Dorsolateral prefrontal cortex (tissue), 122 donors: ENCODE measurements at places on chromosomes 4 and X.

- no peak for DNase-seq
These were observed 679.5 kb upstream of the IGFBP7 start for GRCh38 chr4:57789666-57790065.

DNA sequence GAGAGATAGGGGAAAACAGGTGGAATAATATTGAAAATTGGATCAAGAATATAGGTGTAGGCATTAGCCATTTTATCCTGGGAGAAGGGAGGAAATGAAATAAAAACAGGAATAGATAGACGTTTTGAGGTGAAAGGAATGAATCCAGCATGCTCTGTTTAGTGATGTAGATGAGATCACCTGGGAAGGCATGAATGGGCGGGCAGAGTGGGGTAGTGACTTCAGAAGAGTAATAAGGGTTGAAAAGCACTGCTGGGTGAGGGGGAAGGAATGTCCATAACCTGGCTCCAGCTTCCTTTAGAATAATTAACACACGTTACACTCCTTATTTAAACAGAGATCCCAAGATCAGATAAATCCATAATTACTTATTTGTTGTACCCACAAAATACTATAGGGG lies 191.1 kb upstream of the ANXA3 start:
- no peak for DNase-seq

- DNase-seq = no peak
These were observed 2.1 kb downstream of the PITX2 start for GRCh38 chr4:110620691-110621327.

DNA sequence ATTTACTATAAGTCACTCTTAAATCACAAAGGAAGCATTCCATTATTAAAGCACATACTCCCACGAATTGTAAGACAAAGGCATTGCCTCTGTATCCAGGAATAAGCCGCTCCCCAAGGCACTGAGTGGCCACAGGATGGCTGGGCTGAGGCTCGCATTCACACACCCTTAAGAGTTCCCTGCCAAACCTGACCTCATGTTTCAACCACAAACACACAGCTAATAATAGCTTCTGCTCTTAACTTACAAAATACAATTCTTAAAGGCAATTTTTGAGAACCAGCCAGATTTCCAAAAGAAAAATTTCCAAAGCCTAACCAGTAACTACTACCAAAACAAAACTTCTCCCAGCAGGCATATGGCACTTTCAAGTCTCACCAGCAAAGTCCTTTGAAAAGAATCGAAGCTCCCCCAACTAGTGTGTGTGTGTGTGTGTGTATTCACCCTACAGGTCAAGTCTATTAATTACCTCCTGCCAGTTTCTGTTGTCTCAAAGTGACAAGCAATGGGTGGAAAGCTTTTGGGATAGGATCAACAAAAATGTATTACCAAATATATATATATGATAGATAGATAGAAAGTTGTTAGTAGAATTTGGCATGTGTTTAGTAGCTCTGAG lies 36.0 kb downstream of the ARHGAP6 start:
- no peak for DNase-seq

GRCh38 chr4:120018786-120019185 lies 47.9 kb downstream of the MAD2L1 start:
- no peak for DNase-seq

DNA sequence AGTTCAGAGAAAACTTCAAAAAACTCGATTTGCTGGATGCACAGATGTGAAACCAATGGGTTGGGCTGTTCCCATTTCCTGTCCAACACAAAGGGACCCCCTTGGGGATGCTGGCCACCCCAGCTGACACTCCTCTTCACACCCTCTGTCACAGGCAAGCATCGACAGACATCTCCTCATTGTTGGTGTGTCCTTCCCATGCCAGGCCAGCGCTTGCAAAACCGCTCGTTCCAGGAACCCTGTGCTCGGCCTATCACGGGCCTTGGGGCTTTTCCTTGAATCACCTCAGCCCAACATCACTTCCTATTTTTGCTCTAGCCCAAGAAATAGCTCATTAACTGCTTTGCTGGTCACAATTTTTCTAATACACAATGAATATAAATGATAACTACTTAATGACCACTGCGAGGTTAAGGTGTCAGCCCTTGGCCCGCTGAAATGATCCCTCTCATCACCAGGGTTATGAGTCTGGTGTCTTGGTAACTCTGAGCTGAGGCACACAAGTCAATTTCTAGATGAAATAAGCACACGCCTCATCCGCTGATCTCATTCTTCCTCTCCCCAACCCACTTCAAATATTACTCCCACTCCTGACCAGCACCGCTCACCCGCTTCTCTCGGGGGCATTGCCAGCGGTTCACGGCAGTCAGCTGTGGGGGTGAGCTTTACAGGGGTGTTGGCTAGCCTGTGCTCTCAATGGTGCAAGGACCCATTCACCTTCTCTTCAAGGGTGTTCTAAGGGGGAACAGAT lies 32.3 kb downstream of the BCOR start:
- no peak for DNase-seq

- DNase-seq = no peak
These were observed 127.1 kb downstream of the CFAP299 start for GRCh38 chr4:80462621-80463091.

- no peak for DNase-seq
These were observed 29.1 kb downstream of the PFKFB1 start for GRCh38 chrX:54964766-54965497.

- no peak for DNase-seq
These were observed 34.9 kb downstream of the STX18 start for GRCh38 chr4:4506961-4507360.

GRCh38 chr4:113732967-113733527 lies 28.5 kb downstream of the CAMK2D start:
- no peak for DNase-seq

- DNase-seq = peak; percentile 11
These were observed 58.8 kb upstream of the ATP6AP2 start for GRCh38 chrX:40521868-40522450.

- no peak for DNase-seq
These were observed 14.2 kb downstream of the CXCR3 start for GRCh38 chrX:71604141-71604540.

DNA sequence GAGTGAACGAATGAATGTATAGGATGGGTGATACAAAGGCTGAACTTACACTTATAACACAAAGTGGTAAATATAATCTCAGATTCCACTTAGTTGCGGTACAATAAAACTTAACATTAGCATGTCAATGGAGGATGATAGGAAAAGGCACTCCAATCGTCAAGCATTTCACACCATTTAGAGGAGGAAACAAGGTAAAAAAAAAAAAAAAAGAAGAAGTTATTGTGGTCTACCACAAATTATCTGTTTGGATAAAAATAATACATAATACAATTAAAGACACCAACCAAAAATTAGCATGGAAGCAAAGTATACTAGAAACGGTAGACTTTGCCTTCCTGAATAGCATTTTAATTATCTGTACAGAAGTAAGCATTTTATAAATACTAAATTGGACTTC lies 205.5 kb downstream of the PPP3CA start:
- no peak for DNase-seq

DNA sequence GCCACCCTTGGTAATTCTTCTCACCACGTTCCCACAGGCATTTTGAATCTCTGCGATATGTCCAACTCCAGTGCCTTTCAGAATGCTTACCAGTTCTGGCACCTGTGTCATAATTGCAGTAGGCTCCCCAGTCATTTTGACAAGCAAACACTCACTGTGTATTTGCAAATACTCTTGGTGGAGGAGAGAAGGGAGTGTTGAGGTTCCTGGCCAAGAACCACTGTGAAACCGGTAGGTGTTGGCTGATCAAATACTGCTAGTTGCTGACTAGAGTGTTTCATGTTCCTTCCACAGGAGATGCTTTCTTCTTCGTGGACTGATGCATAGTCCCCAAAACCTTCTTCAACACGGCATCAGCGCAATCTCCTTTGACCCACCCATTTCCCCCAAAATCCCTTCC lies 16.0 kb upstream of the NLGN4X start:
- no peak for DNase-seq

DNA sequence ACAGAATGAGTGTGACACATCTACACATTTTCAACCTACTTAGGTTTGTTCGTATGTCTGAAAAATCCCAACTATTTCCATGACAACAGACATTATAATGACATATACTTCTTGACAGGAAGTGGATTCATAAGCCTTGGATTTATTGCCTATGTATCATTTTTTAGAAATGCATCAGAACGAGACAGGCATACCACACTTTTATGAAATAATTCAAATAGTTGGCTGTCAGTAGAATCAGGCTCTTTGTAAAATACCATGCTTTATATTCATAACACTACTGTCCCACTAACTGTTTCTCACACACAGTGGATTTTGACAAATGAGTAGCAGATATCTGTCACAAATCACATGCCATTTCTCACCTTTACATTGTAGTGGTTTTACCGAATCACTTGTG lies 173.2 kb downstream of the BEND2 start:
- no peak for DNase-seq

DNA sequence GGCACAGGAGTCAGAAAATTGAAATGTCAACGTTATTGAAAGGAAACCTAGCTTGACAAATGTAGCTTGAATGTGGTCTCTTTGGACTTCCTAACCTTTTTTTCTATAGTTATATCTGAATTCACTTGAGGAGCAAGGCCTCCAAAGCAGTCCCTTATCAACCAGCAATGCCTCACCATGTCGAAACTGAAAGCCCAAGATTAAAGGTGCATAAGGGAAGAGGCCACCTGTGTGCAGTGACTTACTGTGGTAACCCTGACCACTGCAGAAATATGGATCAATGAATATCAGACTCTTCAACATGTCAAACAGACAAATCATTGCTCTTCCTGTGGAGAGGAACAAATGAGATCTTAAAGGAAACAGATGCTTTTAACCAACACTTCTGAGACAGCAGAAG lies 95.0 kb upstream of the GIMD1 start:
- no peak for DNase-seq

DNA sequence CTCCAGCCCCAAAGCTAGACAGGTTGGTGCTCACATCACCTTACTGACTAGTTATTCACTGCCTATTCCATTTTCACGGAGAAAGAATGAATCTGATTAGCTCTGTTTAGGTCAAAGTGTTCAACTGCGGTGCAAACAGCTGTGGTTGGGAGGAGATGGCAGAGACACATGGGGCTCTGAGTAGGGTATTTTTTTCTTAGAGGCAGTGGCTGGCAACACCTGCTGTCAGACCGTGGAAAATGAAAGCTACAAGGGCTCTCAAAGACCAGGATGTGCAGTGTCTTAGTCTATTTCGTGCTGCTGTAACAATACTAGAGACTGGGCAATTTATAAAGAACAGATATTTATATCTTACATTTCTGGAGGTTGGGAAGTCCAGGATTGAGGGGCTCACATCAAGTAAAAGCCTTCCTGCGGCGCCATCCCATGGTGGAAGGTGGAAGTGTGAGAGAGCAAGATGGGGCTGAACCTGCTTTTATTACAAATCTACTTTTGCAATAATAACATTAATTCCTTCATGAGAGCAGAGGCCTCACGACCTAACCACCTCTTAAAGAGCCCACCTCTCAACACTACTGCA lies 10.6 kb downstream of the NYX start:
- DNase-seq = peak; percentile 17

DNA sequence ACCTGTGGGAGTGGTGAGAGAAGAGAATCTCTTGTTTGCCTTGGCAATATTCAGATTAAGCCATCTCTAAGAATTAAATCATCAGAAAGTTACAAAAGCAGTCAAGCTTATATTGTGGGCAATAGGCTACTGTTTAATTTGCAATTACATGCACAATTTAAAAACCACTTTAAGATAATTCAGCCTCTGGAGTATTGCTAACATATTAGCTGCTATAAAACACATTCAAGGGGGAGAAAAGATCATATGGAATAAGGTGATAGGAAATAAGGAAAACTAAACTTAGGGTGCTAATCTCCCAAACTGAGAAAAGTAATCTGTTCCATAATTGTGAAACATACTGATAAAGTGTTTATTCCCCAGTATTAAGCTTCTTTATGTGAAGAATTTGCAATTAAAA lies 103.9 kb downstream of the ARAP2 start:
- DNase-seq = no peak

DNA sequence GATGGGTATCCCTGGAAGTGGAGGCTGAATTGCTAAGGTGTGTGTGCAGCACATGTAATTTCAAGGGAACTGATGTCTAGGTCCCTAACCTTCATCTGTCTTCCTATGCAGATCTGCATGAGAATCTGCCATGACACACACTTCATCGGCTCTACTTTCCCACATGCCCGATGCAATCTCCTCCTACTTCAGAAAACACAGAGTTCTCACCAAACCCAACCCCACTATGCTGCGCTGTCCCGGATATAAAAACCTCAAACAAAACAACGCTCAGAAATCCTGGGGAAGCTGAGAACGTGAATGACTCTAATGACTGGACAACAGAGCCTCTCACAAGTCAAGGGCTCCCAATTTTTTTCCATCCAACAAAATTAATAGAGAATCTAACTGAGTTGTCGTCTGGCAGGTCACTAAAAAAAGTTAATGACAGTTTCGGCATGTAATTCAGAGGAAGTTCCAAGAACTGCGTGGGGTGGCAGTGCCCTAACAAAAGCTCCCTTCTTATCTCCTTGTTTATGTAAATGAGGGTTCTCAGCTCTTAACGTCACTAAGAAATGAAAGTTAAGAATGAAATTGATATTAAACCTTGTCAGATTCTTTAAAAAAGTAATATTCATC lies 39.0 kb downstream of the STX18 start:
- DNase-seq = no peak

GRCh38 chr4:158962393-158962792 lies 140.5 kb upstream of the RAPGEF2 start:
- DNase-seq = no peak

DNA sequence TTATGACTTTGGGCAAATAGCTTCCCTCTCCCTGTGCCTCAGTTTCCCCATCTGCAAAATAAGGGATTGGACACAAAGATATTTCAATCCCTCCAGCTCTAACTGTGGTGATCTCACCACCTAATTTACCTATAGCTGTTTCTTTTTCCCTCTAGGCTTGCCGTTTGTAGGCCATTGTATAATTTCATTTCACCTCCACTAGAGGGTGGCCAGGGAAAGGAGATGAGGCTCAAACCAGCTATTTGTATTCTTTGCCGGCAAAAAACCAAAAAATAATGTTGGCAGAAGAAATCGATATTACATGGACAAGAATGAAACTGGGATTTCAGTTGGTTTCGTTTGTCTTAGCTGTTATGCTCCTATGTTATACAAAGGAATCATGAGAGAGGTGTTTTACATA lies 36.1 kb upstream of the DOCK11 start:
- DNase-seq = no peak

GRCh38 chr4:160175064-160175643 lies 1072.3 kb downstream of the RAPGEF2 start:
- no peak for DNase-seq
